Fibroblast of upper back skin (primary cell): ENCODE measurements at places on chromosomes 16 and 17.
A peak's percentile ranks its signal among the peaks of the same experiment; 100 is the strongest.

GRCh38 chr17:14919094-14919493, 346.0 kb downstream of the PMP22 start:
- DNase-seq, result no peak

DNA sequence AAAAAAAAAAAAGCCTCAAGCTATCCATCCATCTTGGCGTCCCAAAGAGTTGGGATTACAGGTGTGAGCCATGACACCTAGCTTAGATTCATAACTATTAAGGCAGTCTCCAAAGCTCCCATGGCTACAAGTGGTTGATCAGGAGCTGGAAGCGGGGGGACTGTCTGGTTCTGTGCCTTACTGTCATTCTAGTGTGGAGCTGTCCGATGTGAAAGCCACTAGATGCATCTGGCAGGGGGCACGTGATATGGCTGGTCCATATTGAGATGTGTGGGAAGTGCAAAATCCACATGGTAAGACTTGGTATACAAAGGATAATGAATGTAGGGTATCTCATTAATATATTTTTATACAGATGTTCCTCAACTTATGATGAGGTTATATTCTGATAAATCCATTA, 38.7 kb downstream of the KPNA2 start:
- DNase-seq, result no peak

DNA sequence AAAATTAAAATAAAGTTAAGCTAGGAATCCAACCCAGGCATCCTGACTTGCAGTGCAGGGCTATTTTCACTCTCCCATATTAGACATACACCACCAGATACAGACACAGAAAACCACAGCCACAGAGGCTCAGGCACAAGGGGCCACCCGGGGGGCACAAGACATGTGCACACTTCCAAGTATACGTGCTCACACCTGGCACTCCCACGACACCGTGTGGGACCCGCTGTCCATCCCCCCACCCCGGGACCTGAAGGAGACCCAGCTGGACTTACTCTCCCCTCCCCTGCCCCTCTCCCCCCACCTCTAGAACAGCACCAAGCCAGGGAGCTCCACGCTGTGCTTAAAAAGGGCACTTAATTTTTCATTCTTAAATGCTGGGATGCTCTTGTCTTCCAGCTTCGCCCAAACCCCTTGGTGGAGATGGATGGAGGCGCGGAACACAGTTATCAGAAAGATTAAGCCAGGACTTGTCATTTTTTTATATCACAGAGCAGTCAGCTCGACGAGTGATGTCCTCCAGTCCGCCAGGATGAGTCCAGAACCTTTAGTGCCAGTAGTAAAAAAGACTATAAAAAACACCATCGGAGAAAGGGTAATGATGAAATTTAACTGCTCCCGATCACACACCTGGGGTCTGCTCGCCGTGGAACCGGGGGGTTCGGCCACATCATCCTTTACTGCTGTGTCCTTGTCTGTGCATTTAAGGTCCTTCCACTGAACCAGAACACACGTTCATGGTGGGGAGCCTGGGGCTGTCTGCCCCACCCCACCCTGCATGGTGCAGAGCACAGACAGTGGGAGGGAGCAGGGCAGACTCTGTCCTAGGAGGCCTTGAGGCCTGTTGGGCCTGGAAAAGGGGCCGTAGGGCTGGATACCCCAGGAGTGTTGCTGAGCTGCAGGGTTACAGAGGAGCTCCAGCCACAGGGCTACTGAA, 73.3 kb upstream of the LHX1 start:
- no peak for DNase-seq

DNA sequence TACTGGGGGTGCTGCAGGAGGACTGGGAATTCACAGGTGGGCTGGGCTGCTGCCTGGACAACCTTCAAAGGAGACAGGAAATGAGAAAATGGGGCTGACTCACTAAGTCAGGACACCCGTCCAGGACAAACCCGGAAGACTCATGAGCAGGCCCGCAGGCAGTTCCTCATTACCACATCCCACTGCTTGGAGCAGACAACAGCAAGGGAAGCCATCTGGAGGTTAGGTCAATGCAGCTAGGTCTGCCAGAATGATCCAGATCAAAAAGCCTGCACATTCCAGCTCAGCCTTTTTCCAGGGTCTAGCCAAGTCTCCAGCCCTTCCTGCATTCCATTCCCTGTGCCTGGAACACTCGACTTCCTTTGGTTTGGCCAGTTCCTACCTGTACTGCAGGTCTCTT, 536.5 kb upstream of the CDH11 start:
- peak; percentile 98 for DNase-seq

GRCh38 chr17:79000396-79001189, 9.0 kb downstream of the CANT1 start:
- no peak for DNase-seq

- DNase-seq, result no peak
Observed at GRCh38 chr16:88401604-88402246, 19.0 kb downstream of the ZNF469 start.

- DNase-seq, result peak; percentile 88
Observed at GRCh38 chr16:81946206-81946605, 65.1 kb downstream of the SDR42E1 start.

GRCh38 chr16:52912565-52913173, 140.0 kb downstream of the CHD9NB start:
- peak; percentile 28 for DNase-seq

DNA sequence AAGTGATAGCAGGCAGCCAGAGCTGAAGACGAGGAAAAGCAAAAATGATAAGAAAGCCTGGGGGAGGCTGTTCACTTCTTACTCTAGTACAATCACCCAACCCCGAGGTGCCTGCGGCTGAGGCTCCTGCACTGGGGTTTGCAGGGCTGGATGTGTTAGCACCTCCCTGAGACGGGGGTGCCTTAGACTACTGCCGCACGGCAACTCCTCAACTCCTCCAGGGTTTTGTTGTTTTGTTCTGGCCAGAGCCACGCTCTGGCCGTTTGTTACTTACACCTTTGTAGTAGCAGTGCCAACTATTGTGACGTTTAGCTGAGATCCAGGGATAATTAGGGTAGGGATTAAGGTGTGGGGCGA, 51.5 kb downstream of the LDHD start:
- no peak for DNase-seq

DNA sequence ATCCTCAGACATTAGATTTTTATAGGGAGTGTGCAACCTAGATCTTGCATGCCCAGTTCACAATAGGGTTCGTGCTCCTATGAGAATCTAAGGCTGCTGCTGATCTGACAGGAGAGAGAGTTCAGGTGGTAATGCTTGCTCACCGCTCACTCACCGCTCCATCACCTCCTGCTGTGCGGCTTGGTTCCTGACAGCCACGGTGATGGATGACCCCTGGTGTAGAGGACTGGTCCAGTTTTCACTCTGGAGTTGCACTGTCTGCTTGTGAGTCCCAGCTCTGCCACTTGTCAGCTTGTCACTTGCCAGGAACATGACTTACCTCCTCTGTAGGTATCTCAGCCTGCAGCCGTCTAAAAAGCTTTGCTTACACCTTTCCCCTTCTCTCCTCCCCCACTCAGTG, 214.6 kb downstream of the SNX29 start:
- no peak for DNase-seq

- DNase-seq, result peak; percentile 78
Observed at GRCh38 chr17:3827124-3827773, 18.8 kb downstream of the NCBP3 start.

DNA sequence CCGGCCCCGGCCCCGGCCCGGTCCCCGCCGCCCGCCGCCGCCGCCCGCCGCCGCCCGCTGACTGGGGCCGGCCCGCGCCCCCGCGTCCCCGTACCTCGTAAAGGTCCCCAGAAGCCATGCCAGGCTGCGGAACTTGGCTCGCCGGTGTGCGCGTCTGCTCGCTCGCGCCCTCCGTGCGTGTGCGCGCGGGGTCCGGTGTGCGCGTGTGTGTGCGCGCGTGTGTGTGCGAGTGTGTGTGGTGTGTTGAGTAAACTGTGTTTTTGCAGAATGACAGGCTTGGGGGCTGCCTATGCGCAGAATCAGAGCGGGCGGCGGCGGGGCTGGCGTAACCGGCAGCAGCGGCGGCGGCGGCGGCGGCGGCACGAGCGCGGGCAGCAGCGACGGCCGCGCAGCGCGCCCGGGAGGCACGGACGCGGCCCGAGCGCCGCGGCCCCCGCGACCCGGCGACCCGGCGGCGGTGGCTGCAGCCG, 307 bp downstream of the CDYL2 start:
- DNase-seq, result peak; percentile 62

DNA sequence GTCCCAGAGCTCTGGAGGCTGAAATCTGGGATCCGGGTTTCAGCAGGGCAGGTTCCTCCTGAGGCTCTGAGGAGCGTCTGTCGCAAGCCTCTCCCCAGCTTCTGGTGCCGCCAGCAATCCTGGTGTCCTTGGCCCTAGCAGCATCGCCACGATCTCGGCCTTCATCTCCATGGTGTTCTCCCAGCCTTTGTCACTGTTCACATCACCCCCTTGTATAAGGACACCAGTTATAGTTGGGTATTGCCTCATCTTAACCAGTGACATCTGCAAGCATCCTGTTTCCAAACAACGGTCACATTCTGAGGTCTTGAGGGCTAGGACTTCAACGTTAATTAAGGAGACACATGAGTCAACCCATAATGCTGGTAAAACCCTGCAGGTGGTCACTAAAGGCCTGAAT, 2.8 kb upstream of the PPP1R27 start:
- no peak for DNase-seq

DNA sequence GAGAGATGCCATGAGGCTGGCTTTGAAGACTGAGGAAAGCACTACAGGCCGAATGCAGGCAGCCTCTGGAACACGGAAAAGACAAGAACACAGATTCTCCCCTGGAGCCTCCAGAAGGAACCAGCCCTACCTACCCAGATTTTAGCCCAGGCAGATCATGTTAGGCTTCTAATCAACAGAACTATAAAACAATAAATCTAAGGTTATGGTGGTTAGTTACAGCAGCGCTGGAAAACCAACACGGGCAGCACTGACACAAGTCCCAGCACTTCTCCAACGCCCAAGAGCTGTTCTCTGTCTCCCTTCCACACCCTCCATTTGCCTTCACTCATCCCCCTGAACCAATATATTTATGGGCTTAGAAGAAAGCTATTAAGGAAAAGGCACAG, 7.5 kb downstream of the ANKRD11 start:
- DNase-seq, result no peak

DNA sequence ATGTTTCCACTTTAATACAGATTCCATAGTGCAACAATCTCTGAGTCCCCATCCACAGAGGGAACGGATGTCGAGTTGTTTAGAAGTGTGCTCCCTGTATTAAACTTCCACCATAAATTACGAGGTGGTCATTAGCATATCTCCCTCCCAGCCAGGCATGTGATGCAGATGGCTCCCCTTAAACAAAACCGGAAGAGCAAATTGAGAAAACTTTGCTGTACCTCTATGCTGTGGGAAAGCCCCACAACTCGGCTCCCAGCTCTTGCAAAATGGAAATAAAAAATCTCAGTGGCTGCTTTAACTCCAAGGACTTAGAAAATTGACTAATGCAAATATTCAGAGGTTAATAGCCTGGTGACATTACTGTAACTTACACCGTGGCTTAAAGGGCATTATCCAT, 290.9 kb downstream of the MAF start:
- no peak for DNase-seq
